ENCODE measurements at places on chromosomes 16 and 17.

GRCh38 chr16:85369741-85370528 is 243.2 kb upstream of the GSE1 start:
- DNase-seq = peak; percentile 47

DNA sequence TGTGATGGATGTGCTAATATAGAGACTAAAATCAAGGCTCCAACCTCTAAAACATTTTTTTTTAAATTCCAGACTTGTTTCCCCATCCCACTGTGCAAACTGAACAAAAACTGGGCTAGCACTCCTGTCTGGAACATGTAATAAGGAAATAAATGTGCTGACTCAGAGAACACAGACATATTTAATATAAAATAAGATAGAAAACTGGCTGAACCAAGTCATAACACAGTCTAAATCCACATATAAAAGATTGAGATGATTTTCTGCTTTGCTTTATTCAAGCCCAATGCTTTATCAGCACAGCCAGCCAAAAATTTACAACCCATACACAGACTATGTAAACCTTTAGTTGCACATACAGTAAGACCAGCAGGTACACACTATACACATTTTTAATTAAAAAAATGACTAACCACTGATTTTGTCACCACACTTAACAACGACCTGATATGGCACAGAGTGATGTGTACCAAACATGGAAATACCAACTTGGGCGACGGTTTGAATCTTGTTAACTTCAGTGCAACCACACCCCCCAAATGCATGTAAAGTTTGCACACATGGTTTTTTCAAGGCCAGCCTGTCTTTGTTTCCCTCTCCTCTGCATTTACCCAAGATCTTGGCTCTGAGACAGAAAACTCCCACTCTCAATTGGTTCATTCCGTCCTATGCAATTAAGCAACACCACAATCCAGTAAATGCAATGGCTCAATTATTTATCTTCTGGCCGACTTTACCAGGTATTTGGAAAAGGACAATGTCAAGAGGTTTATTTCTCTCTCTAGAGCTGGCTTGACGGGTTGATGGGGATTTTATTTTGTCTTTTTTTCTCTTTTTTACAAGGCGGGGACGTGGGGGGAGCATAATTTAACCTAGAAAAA is 1.2 kb downstream of the STAT3 start:
- DNase-seq = no peak

DNA sequence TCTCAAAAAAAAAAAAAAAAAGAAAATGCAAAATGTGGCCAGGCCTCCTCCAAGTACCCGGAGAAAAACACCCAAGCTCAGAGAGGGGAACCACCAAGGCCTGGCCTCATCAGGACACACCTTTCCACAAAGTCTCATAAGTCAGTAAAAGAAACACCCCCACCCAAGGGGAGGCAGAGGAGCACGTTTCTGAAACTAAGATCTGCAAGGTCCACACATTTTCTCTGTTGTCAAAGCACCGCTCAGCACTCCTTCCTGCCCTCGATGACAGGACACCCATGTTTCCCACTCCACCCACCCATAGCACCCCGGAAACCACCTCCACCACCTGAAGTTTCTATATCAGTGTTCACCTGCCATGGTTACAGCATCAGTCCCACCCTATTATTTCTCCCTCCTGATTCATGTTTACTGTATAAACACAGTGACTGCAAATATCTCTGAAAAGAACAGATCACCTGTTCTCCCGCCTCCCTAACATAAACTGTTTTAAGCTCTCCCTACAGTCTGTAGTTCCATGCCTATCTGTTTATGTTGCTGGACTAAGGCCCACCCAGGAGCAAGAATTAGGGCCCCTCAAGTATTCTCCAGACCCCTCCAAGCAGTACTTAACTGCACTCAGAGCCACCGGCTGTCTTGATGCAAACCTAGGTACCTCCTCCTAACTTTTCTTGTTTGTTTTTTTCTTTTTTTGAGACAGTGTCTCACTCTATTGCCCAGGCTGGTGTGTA is 2.0 kb downstream of the CORO7 start:
- DNase-seq = no peak

- DNase-seq = no peak
Measured at GRCh38 chr16:49473773-49474172, 100.2 kb downstream of the C16orf78 start.

- no peak for DNase-seq
Measured at GRCh38 chr17:76022285-76022684, 4.8 kb downstream of the EVPL start.

GRCh38 chr16:15776572-15776971 is 80.3 kb downstream of the MYH11 start:
- no peak for DNase-seq

DNA sequence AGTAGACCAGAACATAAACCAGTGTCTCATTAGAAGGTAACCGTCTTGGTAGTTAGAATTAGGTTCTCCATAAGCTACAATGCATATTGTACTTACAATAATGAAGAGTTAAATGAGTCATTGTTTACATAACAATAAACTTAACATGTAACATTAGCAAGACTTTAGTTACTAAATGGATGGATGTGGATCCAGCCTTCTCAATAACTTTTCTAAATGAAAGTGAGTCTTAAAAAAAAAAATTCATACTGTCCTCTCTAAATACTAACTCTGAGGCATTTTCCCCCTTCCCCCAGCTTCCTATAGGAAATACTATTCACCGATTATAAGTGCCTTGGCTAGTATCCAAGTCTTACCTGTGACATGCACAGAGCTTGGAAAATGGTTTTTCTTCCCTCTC is 155.3 kb downstream of the CYB561 start:
- no peak for DNase-seq

- no peak for DNase-seq
Measured at GRCh38 chr16:57609541-57610401, 18.7 kb upstream of the ADGRG1 start.

DNA sequence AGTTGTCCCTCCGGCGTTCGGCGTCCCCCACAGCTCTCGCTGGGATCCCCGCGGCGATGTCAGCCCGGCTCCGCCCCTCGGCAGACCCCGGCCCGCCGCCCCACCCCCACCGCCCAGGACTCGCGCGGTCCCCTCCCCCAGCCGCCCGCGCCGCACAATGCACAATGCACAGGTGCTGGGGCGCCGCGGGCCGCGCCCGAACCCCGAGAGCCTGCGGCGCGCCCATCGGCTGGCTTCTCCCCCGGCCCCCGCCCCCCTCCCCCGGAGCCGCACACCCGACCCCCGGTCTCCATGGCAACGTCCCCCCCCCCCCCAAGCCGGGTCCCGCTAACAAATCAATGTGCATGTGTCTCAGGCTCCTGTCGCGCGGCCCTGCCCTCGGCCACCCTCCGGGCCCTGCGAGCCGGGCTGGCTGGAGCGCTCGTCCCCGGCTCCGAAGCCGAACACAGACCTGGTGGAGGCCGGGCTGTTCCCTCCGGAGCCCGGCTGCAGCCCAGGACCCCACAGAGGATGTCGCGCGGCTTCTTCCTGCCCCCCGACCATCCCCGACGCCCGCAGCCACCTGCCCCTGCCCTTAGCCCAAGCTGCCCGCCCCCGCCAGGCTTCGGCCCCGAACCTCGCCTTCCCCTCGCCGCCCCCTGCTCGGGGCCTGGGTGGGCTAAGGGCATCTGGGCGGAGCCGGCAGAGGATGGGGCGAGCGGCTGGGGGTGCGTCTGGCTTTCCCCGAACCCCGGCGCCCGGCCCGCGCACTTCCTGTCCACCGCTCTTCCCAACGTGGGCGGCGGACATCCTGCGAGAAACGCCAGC is 818 bp upstream of the CBX8 start:
- peak; percentile 42 for DNase-seq

DNA sequence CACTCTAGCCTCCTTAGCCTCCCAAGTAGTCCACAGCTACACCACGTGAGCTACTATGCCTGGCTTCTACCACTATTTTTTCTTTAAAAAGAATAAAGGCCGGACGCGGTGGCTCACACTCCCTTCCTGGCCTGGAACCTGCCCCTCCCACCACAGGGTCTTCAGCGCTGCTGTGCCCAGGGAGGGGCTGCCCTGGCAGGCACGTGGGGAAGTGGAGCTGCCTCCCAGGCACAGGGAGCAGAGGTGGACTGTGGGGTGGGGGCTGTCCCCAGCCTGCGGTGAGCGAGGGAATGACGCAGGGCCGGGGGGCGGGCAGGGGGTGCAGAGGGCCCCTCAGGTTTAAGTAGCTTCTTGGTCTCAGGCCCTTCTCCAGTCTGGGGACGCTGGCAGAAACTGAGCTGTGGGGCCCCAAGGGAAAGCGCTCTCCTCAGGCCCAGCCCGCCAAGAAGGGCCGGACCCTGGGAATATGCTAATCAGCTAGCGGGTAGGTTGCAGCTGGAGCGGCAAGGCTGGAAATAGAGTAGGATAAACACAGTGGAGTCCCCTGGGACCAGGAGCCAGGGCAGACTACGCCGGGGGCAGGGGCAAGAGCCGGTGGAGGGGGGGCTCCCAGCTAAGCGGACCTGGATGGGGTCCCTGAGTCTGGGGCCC is 46.8 kb downstream of the TIMM22 start:
- DNase-seq = peak; percentile 42

GRCh38 chr16:52812678-52813556 is 239.8 kb downstream of the CHD9NB start:
- DNase-seq = peak; percentile 68

- DNase-seq = no peak
Measured at GRCh38 chr17:80835816-80836657, 155.6 kb upstream of the CHMP6 start.

GRCh38 chr17:17176341-17176740 is 29.8 kb downstream of the PLD6 start:
- DNase-seq = no peak

- no peak for DNase-seq
Measured at GRCh38 chr16:19173059-19173458, 5.0 kb downstream of the SYT17 start.

GRCh38 chr17:29746669-29747068 is 124.0 kb upstream of the CORO6 start:
- DNase-seq = no peak

DNA sequence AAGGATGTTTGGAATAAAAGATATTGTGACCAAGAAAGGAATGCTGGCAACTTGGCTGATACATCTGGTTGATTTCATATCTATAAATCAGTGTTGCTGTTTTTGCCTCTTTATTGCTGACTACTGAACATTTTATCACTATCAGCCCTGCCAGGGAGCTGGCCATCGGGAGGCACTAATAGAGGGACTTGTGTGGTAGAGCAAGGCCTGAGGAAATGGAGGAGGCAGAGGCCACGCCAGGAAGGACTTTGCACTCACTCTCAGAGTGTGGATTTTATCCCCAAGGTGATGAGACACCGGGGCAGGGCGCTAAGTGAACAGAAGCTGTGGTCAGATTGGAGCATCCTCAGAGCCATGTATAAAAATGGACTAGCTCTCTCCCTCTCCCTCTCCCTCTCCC is 9.3 kb upstream of the CYB561 start:
- no peak for DNase-seq

GRCh38 chr17:12046786-12047185 is 26.1 kb downstream of the MAP2K4 start:
- DNase-seq = peak; percentile 80

GRCh38 chr16:24367186-24367710 is 111.1 kb downstream of the CACNG3 start:
- DNase-seq = no peak

GRCh38 chr17:3553419-3554401 is 3.9 kb downstream of the TRPV3 start:
- DNase-seq = no peak

GRCh38 chr16:20931066-20931600 is 30.6 kb downstream of the LYRM1 start:
- no peak for DNase-seq

GRCh38 chr17:72946156-72946555 is 146.3 kb downstream of the SLC39A11 start:
- no peak for DNase-seq

GRCh38 chr16:1045993-1046911 is 26.3 kb upstream of the SSTR5 start:
- DNase-seq = no peak

DNA sequence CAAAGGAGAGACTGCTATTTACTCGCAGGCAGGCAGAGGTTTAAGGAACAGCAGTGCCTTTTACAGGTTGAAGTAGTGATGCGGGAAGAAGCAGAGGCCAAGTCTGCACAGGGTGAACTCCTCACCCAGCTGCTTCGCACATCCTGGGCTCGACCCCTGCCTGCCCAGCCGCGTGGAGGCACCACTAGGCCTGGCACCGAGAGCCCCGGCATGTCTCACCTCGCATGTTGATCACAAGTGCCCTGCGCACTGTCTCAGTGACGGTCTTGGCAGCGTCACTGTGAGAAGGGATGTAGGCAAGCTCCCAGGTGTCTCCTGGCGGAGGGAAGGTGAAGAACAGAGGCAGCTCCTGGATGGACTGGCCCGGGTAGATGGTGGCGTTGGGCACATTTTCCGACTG is 14.7 kb downstream of the ABCA3 start:
- DNase-seq = no peak

DNA sequence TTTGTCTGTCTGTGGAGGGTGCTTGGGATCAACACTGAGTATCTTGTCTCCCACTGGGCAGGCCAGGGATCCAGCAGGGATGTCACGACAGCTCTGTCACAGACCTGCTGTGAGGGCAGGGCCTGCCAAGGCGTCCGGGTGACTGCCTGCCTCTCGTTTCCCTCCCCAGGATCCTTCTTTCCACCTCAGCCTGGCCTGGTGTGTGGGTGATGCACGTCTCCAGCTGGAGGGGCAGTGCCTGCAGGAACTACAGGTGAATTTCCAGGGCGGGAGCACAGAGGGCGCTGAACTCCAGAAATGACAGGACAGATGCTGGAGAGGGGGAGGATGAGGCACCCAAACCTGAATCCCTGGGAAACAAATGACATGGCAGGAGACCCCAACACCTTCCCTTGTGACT is 6.8 kb upstream of the MMP15 start:
- DNase-seq = peak; percentile 65

DNA sequence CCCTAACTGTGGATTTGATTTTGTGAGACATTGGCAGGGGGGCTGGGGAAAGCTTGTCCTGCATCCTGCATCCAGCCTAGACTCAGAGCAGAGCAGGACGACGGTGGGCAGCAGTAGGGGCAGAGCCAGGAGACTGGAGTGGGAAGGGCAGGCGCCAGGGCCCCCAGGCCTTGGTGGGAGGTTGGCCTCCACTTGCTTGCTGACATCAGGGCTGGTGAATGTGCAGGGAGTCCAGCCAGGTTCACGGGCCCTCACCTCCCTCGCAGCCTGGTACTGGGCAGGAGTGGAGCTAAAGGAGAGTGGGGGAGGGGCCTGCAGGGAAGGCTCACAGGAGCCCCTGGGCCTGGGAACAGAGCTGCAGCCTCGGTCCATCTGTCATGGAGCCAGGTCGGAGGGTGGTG is 2.2 kb upstream of the SMTNL2 start:
- no peak for DNase-seq

GRCh38 chr16:87924811-87925670 is 11.3 kb downstream of the CA5A start:
- DNase-seq = no peak

DNA sequence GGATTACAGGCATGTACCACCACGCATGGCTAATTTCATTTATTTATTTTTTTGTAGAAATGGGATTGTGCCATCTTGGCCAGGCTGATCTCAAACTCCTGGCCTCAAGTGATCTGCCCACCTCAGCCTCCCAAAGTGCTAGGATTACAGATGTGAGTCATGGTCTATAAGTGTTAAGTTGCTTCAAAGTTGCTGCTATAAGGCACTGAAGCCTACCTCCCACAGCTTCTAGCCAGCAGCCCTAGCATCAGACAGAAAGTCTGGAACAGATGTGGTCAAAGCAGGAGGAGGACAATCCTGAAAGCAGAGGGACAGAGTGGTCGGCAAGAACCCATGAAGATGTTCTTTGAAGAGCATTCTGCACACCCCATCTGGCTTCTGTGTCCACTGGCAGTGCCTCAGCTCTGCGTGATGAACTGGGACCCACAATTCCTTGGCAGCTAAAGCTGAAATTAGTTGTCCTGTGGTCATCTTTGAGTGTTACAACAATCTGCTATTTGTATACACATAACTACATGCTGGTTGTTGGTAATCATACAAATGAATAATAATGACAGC is 11.2 kb downstream of the MAP3K14 start:
- DNase-seq = no peak

- no peak for DNase-seq
Measured at GRCh38 chr17:17220529-17220928, 14.4 kb upstream of the PLD6 start.

All from mesendoderm (in vitro differentiated cells).